ENCODE measurements at places on chromosomes 6 and 20.

- no peak for DNase-seq
Measured at GRCh38 chr6:149093643-149094042, 223.9 kb upstream of the TAB2 start.

DNA sequence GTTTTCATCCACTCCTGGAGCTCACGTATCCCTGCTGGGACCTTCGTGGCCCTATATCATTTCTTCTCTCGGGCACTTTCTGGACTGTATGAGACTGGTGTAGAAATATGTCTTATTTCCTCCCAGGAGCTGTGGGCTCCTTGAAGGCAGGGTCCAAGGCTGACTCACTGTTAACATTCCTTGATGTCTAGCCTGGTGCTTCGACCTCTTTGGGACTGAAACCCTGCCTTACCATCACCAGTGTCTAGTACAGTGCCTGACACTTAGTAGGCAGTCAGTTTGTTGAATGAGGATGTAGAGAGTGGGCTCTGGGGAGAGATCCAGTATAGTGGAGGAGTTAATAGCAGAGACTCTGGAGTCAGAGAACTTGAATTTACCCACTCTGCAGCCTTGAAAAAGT is 23.6 kb downstream of the POFUT1 start:
- no peak for DNase-seq

- DNase-seq, result peak; percentile 85
Measured at GRCh38 chr6:33425668-33426577, 6.1 kb downstream of the SYNGAP1 start.

DNA sequence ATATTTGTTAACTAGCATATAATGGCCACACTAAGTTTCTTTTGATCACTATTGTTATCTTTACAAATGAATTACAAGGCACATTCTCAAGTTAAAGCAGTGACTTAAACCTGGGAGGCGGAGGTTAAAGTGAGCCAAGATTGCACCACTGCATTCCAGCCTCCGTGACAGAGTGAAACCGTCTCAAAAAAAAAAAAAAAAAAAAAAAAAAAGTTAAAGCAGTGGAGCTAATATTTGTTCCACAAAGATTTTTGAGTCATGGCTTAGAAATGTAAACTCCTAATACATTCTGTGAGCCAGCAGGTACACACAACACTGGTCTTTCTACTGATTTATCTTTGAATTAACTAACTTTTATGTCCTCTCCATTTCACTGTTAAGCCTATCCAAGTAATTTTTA is 221.7 kb upstream of the HTR1E start:
- no peak for DNase-seq

GRCh38 chr20:38628580-38629470 is 27.2 kb downstream of the ARHGAP40 start:
- DNase-seq, result no peak

- DNase-seq, result no peak
Measured at GRCh38 chr6:43943781-43944250, 173.8 kb downstream of the VEGFA start.

- no peak for DNase-seq
Measured at GRCh38 chr6:872570-873125, 179.7 kb upstream of the EXOC2 start.

DNA sequence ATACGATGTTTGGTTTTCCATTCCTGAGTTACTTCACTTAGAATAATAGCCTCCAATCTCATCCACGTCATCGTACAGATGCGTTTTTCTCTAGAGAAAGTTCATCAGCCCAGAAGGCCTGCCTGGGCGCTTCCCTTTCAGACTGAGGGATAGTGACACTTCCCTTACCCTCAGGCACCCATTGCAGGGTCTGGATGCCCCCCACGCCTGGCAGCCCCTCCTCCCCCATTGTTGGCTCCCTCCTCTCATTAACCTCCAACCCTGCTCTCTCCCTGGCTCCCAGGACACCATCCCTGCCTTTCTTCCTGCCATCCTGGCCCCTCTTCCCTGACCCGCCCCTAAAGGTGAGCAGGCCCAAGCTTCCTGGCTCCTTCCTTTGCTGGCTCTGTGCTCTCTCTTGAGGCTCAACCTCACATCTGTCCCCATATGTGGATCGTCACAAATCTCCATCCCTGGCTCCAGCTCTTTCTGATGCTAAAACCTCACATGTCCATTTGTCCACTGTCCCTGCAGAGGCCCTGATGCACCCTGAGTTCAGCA is 145.2 kb downstream of the SYCP2 start:
- DNase-seq, result no peak

Measured in RPMI8226 (cell line).